ENCODE measurements at places on chromosomes 16 and 17. TPM values are rescaled to one million over a fixed set of nuclear protein-coding genes. Genes with fewer than 3 reads are reported as not detected.

Gene CCL5
- 29.1 TPM for total RNA-seq

Gene CES3
- total RNA-seq = 0.93 TPM

Gene OR2C1
- 0.35 TPM for total RNA-seq

Gene OTOP2
- total RNA-seq = not detected

Gene LGALS9B
- not detected for total RNA-seq

Gene PPP1R1B
- total RNA-seq = not detected

Gene RARA
- total RNA-seq = 115 TPM

Gene C17orf50
- not detected for total RNA-seq

Gene GAS7
- total RNA-seq = 3.4 TPM

Gene SHMT1
- 15.4 TPM for total RNA-seq

Gene TP53TG3C
- total RNA-seq = not detected

Gene KRT9
- not detected for total RNA-seq

Gene SLC16A6
- 6.8 TPM for total RNA-seq
